Eye (tissue), 1 donor: ENCODE measurements at places on chromosomes 1 and 21.

- DNase-seq: peak; percentile 8
Measured at GRCh38 chr1:90475631-90476030, 241.5 kb downstream of the BARHL2 start.

DNA sequence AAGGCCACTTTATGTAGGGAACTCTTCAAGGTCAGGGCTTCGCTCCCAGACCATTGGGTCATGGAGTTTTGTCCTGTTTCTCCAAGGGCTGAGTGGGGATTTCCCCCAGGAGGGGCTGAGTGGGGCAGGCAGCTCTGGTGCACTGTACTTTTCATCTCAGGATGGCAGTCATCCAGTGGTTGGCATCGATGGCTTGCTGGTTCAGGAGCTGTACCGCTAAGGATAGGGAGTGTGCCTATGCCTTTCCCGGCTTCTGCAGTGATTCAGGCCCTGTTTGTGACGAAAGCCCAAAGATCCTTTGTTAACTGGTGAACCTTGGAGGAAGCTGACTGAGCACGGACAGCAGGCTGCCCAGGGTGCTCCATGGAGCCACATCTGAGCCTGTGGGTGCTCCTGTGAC lies 100.1 kb upstream of the GADD45A start:
- DNase-seq: no peak

DNA sequence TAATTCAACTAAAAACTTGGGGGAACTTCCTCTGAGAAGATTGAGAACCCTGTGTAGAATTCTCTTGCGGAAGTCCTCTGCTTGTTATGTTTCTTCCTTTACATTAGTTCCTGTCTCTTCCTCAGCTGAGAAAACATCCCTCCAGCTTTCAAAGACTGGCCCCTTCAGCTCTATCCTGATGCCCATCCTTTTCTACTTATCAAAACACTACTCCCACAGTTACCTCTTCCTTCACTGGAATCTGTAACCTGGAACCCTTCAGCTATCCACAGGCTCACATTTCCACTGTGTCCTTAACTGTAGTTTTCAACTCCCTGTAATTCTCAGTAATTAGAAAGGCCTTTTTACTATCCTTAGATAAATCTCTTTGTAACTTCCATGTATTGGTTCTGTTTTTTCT lies 6.0 kb upstream of the DEDD start:
- DNase-seq: no peak

- no peak for DNase-seq
Measured at GRCh38 chr1:53687901-53688300, 51.1 kb downstream of the GLIS1 start.

GRCh38 chr1:119908661-119909060 lies 12.3 kb upstream of the ADAM30 start:
- peak; percentile 8 for DNase-seq
